ENCODE measurements at places on chromosomes 5 and 9. TPM values are rescaled to one million over a fixed set of nuclear protein-coding genes. Genes with fewer than 3 reads are reported as not detected.

The ZNF462 gene
- 22.2 TPM for polyA plus RNA-seq

The SNX24 gene
- 30.2 TPM for polyA plus RNA-seq

The PAIP2 gene
- 143 TPM for polyA plus RNA-seq

The LRRC19 gene
- 0.60 TPM for polyA plus RNA-seq

The ZNF366 gene
- 3.4 TPM for polyA plus RNA-seq

The SLC23A1 gene
- polyA plus RNA-seq, result 1.7 TPM

GRCh38 chr9:7536310-7536939 is 263.2 kb downstream of the DMAC1 start:
- no peak for DNase-seq

GRCh38 chr9:69292078-69292477 is 32.9 kb upstream of the ENTREP1 start:
- no peak for DNase-seq

GRCh38 chr5:167573370-167574127 is 717.9 kb upstream of the WWC1 start:
- peak; percentile 68 for DNase-seq

DNA sequence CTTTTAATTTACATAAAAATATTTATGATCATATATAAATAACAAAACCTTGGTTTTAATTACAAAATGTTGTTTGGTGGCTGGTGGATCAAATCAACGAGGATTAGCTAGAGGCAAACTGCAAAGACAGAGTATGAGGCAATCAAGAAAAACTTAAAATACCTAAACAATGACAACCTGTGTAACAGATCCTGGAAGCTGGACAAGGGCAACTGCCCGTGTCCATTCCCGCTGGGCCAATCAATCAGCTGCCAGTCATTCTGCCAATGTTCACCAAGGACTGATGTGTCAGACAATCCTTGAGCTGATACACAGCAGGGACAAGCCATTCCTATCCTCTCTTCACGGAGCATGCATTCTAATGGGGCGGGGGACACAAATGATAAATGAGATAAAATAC is 3.2 kb upstream of the TENT4A start:
- no peak for DNase-seq

Measured in right lung (tissue), 10 donors.